H54 (cell line): ENCODE measurements at places on chromosomes 5 and 9.

- no peak for DNase-seq
Observed at GRCh38 chr5:124292322-124292855, 454.1 kb downstream of the ZNF608 start.

GRCh38 chr5:33410221-33410620 is 30.5 kb upstream of the TARS1 start:
- no peak for DNase-seq

- DNase-seq, result peak; percentile 48
Observed at GRCh38 chr9:32572900-32573523, at the start of gene NDUFB6. Gene NDUFB6, minus strand, starts transcription at chr9:32573159. Its CDS starts 99 bp downstream, at chr9:32573060.

- peak; percentile 86 for DNase-seq
Observed at GRCh38 chr5:174419540-174420132, 304.7 kb upstream of the MSX2 start.
